ENCODE measurements at places on chromosomes 13 and 19. TPM values are rescaled to one million over a fixed set of nuclear protein-coding genes. Genes with fewer than 3 reads are reported as not detected.

ARMC6 gene
- total RNA-seq = 36.1 TPM

CLC gene
- not detected for total RNA-seq

GRCh38 chr19:1518471-1518870, 5.4 kb upstream of the PLK5 start:
- DNase-seq = no peak

- DNase-seq = no peak
Observed at GRCh38 chr19:48772503-48772953, 17.2 kb downstream of the FGF21 start.

DNA sequence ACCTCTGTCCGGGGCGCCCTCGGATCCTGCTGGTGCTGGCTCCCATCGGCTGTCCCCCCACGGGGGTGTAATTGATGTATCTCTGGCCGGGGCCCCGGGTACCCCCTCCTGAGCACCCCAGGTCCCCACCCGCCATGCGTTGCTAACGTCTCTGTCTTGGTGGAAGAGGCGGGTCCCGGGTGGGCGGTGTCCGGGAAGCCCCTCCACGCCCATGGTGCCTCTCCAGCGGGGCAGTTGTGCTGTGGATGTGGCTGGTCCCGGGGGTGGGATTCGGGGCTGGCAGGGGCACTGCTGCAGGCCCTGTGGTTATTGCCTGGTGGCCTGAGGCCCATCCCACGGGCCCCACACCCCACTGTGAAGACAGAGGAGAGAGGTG, 4.9 kb downstream of the DIRAS1 start:
- DNase-seq = no peak

DNA sequence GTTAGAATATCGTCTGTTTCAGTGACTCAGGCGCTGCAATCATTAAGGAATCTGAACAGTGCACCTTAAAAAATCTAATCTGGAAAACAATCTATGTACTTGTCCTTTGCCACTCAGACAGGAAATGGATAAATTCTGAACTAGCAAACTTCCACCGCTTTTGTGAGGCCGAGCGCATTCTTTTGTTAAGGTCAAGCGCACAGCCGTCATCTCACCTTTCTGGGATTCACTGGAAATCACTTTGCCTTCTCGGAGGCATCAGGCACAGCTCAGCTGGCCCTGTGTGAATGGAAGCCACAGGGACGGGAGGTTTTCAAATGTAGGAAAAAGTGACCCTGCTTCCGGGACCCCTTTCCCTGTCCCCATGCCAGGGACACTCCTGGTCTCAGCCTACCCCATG, 28.2 kb upstream of the SPACA7 start:
- no peak for DNase-seq

KLK6 gene
- not detected for total RNA-seq

- no peak for DNase-seq
Observed at GRCh38 chr13:108919036-108919907, 289.9 kb downstream of the MYO16 start.

DNA sequence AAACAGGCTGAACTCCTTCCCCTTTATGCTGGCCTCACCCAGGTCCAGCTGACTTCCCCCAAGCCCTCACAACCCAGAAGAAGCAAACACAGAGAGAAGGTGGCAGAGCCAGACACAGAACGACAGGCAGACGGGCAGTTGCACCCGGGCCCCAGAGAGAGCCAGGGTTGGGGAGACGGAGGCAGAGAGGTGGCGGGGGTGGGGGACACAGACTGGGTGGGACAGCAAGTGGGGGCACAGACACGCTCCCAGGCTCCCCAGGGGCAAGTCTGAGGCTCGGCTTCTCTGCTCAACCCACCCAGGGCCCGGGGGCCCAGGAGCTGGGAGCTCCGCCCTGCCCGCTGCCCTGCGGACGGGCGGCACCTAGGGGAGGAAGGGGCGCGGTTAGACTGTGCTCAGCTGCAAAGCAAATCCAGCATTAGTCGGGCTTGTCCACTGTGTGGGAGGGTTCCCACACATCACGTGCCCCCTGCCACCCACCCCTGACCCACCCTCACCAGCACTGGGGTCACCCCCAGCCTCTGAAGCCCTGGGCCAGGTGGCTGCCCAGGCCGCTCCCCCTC, 31.3 kb upstream of the ASF1B start:
- DNase-seq = no peak

GRCh38 chr13:63050287-63050686, 1634.6 kb upstream of the PCDH20 start:
- DNase-seq = no peak

- DNase-seq = no peak
Observed at GRCh38 chr13:74975111-74975510, 506.9 kb downstream of the TBC1D4 start.

LYPD5 gene
- total RNA-seq = not detected

SLC6A16 gene
- 3.5 TPM for total RNA-seq

CYP2F1 gene
- not detected for total RNA-seq

- DNase-seq = no peak
Observed at GRCh38 chr13:61470786-61471185, 55.1 kb upstream of the PCDH20 start.

GRCh38 chr13:48160606-48161278, 65.8 kb upstream of the MED4 start:
- DNase-seq = no peak

- no peak for DNase-seq
Observed at GRCh38 chr13:102970542-102970941, 95.7 kb downstream of the SLC10A2 start.

MIA gene
- 1.4 TPM for total RNA-seq

GRCh38 chr13:44058624-44059215, 179.0 kb downstream of the LACC1 start:
- DNase-seq = no peak

NMRK2 gene
- not detected for total RNA-seq

DNA sequence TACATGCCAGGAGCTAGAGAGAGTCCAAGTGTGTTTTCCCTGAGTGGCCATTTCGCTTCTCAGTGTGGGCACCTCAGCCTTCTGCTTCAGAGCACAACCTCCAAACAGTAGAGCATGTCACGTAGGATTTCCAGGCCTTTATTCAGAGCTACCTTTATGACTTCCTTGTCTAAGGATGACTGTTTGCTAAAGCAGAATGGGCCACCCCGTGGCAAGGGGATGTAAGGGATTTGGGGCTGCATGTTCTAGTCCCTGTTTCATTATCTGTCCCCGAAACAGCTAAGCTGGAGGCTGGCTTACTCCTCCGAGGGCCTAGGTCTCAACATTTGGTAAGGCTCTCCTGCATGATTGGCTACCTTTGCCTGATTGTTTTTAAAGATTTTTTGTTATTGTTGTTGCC, 6.0 kb downstream of the RNASEH2B start:
- no peak for DNase-seq

PLA2G4C gene
- total RNA-seq = 1.9 TPM

DNA sequence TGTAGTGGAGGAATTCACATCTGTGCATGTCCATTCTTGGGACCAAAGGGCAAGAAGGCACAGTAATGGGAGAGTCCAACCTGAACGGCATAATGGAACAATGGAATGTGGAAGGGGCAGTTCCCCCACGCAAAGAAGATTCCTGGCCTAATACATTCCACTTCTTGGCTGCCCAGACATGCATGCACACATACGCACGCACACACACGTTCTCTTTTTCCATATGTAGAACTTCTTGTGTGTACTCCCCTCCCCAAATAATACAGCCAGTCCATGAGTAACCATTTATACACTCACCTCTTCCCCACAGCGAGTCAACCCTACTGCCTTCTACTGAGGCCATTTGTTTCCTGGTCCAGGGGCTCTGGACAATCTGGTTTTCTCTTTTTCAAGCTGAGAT, 6.0 kb upstream of the STK24 start:
- no peak for DNase-seq

ZNF441 gene
- total RNA-seq = 5.6 TPM

DNA sequence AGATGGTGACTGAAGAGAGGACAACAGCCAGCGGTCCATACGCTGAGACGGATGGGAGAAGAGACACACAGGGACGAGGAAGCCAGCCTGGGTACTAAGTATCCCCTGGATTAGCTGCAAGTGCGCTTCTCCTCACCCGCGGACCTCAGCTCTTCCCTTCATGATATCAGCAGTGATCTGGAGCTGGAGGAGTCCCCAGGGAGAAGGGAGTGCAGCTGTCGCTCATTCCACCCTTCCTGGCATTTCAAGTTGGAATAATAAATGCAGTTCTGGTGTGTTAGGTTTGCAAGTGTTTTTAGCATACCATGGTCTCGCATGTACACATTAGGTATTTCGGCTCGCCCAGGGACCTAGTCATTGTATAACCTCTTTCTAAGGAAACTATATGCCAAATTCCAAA, 88.5 kb upstream of the C1QTNF9B start:
- no peak for DNase-seq

IGFL4 gene
- not detected for total RNA-seq

GRCh38 chr13:28864544-28864943, 44.4 kb downstream of the MTUS2 start:
- DNase-seq = no peak

RRAS gene
- total RNA-seq = 104 TPM

GZMM gene
- not detected for total RNA-seq

GRCh38 chr19:52941941-52942385, 18.7 kb upstream of the ZNF888 start:
- no peak for DNase-seq

DNA sequence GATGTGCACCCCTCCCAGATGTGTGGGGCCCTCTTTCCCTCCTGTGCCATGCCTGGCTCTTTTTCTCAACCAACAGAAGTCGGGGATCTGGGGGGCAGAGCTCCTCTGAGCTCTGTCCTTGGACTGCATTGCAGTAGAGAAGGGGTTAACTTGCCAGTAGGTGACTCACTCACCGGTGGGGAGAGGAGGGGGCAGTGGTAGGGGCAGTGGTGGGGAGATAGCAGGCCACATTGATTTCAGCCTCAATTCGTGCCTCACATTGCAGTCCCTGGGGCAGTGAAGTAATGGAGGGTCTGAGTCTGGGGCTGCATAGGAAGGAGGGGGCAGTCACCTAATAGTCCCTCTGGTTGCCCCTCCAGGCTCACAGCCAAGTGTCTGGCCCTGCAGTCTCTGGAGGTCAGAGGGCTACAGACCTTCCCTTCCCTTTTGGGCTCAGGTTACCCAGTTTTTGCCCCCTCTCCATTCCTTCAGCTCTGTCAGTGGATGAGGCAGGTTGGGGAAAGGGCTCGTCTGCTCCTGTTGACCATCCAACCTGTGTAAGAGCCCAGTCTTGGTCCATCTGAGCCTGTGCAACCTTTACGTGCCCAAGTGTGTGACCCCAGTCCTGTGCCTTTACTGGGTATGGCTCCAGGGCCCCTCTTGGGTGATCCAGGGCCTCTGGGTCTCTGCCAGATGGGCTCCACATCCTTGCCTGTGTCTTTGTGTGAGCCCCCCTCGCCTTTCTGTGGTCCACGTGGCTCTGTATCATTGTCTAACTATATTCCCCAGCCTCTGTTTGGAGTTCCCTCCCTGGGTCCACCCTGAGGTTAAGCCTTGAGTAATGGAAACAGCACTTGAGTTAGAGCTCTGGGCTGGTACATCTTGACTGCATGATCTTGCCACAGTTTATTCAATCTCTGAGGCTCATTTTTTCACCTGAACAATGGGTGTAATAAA, 13.0 kb downstream of the CIC start:
- DNase-seq = no peak
